Temporal lobe (tissue), 4 donors: ENCODE measurements at places on chromosomes 5 and 9. TPM values are rescaled to one million over a fixed set of nuclear protein-coding genes. Genes with fewer than 3 reads are reported as not detected.

The GKAP1 gene
- 11.3 TPM for total RNA-seq

The FAM81B gene
- total RNA-seq = 0.25 TPM

The DBH gene
- total RNA-seq = not detected

The PRUNE2 gene
- total RNA-seq = 22.9 TPM

The BARHL1 gene
- total RNA-seq = not detected

The WDR41 gene
- total RNA-seq = 70.8 TPM

The PDE8B gene
- 8.9 TPM for total RNA-seq

The KIF4B gene
- 0.25 TPM for total RNA-seq

The TBC1D13 gene
- 10.1 TPM for total RNA-seq

The IL5 gene
- total RNA-seq = not detected

The BHMT2 gene
- 0.25 TPM for total RNA-seq

The LRRC70 gene
- total RNA-seq = 3.2 TPM

The SPATA31E1 gene
- not detected for total RNA-seq

The FYB1 gene
- total RNA-seq = 1.5 TPM

The PCDHGC5 gene
- total RNA-seq = 4.7 TPM

The BRD9 gene
- total RNA-seq = 38.4 TPM

The C9 gene
- not detected for total RNA-seq

The SUB1 gene
- total RNA-seq = 212 TPM

The GBGT1 gene
- total RNA-seq = 1.5 TPM

The C9orf43 gene
- 0.25 TPM for total RNA-seq

The OSMR gene
- total RNA-seq = 2.2 TPM

The TMC1 gene
- 0.25 TPM for total RNA-seq

The STC2 gene
- total RNA-seq = 0.25 TPM

The FOXD4L3 gene
- not detected for total RNA-seq

The HTR4 gene
- 0.49 TPM for total RNA-seq

The SPATA31A1 gene
- not detected for total RNA-seq

The NR4A3 gene
- 9.1 TPM for total RNA-seq

The MINAR2 gene
- not detected for total RNA-seq

The PAEP gene
- not detected for total RNA-seq

The C5orf63 gene
- 3.4 TPM for total RNA-seq

The DIRAS2 gene
- 31.5 TPM for total RNA-seq
